GM23248 (cell line): ENCODE measurements at places on chromosomes 5 and 9.

DNA sequence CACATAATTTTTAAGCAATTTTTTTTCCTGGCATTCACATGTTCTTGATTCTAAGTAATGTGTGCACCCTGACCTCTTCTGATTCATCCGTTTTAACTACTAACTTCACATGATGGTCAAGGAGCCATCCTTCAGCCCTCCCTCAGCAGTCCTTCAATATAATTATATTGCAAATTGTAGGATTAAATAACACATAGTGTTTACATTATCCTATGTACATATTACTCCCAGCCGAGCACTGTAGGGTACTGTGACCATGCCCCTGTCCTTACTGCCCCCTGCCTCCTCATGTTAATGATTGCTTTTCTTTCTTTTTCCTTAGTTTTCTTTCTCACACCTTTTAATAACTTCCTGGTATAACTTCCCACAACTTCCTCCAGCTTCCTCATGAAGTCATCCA, 96.3 kb upstream of the FANCC start:
- no peak for DNase-seq

DNA sequence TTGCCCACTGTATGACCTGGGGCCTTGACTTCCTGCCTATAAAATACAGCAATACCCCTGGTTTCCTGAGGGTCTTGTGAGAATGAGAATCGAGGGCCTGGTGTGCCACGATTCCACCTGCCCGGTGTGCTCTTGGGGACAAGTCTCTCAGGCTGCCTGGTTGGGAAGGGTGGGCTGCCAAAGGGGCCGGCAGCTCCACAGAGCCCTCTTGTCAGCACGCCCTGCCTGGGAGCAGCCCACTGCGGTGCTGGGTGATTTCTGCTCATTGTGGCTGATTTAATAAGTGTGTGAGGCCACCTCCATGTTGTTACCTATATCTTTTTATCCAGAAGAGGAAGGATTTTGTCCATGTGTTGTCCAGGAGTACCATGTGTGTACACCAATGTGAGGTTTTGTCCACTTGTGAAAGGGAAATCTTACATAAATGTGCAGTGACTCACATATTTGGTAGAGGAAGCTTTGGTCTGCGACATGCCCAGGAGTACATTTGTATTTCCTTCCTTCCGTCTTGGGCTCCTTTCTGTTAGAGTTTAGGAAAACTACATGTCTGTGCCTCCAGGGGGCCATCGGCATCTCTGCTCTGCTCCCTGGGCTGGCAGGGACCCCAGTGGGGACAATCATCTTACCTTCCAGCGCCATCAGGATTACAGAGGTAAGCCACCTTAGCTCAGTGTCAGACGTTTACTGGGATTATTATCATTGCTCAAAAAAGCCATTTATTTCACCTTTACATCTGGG, 108.6 kb downstream of the PHF2 start:
- DNase-seq: peak; percentile 29

GRCh38 chr5:11563822-11564221, 340.4 kb downstream of the CTNND2 start:
- no peak for DNase-seq

DNA sequence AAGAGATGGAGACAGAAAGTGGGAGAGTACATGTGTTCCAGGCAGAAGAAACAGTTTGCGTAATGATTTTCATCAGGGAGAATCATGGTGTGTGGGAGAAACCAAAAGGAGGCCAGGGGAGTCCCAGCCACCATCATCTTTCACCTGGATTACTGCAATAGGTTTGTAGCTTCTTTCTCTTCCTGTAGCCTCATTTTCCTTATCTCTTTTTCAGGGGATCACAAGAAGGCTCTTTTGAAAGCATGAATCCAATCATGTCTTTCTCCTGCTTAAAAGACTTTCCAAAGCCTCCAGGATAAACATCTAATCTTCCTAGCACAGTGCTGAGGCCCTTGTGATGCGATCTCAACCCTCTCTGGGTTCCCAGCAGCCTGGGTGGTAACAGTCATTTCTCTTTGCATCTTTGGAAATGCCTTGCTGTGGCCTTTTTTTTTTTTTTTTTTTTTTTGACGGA, 10.3 kb upstream of the GPBP1 start:
- no peak for DNase-seq

- DNase-seq: peak; percentile 98
These were observed 24.4 kb downstream of the SKIC3 start for GRCh38 chr5:95530416-95530815.

GRCh38 chr5:150568663-150569062, 60.7 kb downstream of the NDST1 start:
- DNase-seq: no peak

- DNase-seq: no peak
These were observed 11.2 kb upstream of the GFPT2 start for GRCh38 chr5:180364306-180364856.

DNA sequence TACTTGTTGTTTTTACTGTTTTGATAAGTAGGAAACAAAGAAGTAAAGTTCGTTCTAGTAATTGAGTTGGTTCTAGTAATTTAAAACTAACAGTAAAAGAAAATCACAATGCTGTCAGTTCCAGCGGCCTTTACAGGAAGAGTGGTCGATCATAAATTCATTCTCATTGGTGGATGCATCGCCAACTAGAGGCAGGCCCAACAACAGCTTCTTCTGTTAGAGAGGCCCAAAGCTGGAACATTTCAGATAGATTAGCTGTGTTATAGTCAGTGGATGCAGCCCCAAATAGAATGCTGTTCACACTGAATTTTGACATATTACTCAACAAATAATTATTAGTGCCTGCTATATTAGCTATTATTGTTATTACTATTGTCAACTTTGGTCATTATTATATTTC, 80.8 kb downstream of the ARRDC3 start:
- peak; percentile 17 for DNase-seq

- no peak for DNase-seq
These were observed 503 bp downstream of the SEMA4D start for GRCh38 chr9:89497257-89497963.

DNA sequence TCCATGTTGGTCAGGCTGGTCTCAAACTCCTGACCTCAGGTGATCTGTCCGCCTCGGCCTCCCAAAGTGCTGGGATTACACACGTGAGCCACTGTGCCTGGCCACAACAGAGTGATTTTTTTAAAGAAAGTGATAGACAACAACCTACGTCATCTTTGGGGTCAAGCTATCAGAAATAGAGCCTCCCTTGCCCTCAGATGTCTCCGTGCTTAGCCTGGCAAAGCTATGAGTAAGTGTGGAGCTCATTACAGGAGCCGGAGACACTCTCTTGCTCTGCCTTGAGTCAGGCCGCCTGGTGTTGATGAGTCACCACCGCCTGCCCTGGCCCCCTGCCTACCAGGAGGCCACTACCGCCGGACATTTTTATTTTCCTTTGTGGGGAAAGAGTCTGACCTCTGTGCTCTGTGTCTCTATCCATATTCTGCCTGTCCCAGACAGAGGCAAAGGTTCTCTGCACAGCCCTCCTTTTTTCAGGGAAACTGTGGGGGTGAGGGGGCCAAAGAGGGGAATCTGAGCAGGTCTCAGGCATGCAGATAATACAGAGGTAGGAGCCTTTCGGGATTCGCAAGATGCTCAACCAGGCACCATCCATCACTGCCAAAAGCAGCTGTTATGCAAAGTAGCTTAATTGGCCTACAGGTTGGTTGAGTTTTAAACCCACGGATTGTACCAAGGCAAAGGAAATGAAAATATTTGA, 123.7 kb upstream of the CPEB4 start:
- peak; percentile 98 for DNase-seq

DNA sequence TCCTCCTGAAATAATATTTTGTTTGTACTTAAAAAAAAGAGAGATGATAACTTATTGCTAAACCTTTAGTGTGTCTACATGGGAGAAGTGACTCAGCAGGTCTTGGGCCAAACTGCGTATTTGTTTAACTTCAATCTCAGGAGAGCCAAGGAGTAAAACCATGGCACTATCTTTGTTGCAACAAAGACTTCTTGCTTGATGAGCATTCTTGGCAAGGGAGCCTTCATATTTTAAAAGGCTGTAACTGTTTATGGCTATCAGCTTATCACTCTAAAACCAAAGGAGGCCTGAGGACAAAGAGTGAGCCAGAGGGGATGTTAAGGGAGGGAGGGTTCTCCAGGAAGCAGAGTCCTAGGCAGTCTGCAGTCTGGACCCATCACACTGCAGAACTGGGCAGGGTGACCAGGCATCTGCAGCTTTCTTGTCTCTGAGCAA, 216.2 kb upstream of the S1PR3 start:
- peak; percentile 94 for DNase-seq

- DNase-seq: no peak
These were observed 6.5 kb downstream of the STKLD1 start for GRCh38 chr9:133382507-133383141.

DNA sequence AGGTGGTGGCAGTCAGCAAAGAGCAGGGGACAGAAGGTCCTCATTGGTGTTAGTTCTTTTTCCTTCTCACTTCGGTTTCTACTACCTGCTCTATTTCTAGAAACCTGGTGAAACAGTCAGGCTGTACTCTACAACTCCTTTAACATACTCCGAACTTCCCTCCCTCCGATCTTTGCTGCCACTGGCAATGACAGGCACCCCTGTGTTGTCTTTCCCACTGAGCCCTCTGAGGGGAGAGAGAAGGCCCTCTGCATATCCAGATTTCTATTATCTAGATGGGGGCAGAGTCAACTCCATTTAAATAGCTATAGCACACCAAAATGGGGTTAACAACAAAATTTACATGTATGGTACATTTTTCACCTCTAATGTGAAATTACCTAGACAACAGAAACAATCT, 123.7 kb downstream of the CDK5RAP2 start:
- DNase-seq: no peak

DNA sequence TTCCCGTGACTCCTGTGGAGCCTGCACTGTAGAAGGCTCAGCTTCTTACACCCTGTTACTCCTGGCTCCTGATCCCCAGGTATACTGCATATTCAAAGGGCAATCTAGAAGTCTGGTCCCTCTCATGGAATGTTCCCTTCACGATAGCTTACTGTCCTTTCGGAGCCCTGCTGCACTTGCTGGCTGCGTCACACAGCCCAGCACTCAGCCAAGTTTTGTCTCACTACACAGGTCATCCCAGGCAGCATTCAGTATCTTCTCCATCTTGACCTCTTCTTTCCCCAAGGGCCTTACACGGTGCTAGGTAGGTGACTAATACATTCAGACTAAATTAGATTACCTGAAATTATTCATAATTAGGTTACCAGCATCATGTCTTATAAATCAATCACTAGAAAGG, 123.7 kb downstream of the WDR41 start:
- no peak for DNase-seq

GRCh38 chr5:33227746-33228145, 213.0 kb upstream of the TARS1 start:
- no peak for DNase-seq

DNA sequence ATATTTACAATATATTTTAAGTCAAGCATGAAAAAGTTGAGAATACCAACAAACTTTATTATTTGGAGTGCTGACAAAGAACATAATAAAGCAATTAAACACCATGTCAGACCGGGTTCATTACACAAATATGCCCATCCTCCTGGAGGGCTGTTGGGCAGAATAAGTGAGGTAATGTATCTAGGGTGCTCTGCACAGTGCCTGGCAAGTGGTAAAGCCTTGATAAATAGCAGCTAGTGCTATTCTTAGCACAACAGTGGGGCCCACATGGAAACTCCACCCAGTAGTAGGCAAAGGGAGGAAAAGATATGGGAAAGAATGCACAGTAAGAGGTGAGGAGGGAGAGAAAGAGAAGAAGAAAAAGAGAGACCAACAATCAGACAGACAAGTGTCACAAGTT, 97.7 kb downstream of the SLC1A3 start:
- DNase-seq: no peak

DNA sequence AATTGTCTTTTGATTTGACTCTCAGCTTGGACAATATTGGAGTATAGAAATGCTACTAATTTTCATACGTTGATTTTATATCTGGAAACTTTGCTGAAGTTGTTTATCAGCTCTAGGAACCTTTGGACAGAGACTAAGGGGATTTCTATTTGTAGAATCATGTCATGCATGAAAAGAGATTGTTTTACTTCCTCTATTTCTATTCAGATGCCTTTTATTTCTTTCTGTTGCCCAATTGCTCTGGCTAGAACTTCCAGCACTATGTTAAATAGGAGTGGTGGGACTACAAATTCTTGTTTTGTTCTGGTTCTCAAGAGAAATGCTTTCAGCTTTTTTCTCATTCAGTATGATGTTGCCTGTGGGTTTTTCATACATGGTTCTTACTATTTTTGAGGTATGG, 112.8 kb upstream of the CDH12 start:
- DNase-seq: no peak

GRCh38 chr5:38783011-38783561, 62.7 kb upstream of the OSMR start:
- peak; percentile 91 for DNase-seq

GRCh38 chr9:98784831-98785806, 11.2 kb downstream of the ANKS6 start:
- no peak for DNase-seq

- peak; percentile 91 for DNase-seq
These were observed 11.2 kb downstream of the ROPN1L start for GRCh38 chr5:10452768-10453331.

GRCh38 chr5:54691656-54692055, 174.1 kb downstream of the SNX18 start:
- DNase-seq: no peak

DNA sequence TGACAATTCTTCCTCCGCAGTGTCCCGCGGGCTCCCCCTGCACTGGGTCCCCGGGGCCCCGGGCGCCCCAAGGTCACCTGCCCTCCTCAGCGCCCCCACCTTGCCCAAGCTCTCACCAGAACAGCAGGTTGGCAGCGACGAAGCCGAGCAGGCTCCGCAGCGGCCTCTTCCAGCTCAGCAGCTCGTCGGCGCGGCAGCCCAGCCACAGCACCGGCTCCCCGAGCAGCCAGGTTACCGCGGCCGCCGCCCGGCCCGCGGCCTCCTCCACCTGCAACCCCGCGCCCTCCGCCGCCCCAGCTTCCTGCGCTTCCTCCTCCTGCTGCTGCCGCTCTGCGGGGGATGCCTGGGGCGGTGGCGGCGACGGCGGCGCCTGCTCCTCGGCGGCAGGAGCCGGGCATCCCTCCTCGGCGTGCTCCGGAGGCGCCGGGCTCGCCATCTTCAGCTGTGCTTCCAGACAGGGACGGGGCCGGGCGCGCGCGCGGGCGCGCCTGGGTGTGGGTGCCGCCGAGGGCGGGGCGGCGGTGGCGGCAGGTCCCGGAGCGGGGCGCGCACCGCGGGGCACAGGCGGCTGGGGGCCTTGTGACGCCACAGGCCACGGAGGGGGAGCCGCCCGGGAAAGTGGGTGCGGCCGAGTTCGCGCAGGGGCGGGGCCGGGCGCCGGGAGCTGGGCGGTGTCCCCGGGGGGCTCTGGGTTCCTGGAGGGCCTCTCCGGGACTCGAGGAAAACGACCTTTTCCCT, at the start of gene RETREG1:
RETREG1 (minus strand) TSS at position 462 of the 738 bp plus-strand sequence; CDS start at position 436, 26 bp downstream.
- DNase-seq: peak; percentile 51

- DNase-seq: no peak
These were observed 133.7 kb downstream of the GPBP1 start for GRCh38 chr5:57307516-57307915.

DNA sequence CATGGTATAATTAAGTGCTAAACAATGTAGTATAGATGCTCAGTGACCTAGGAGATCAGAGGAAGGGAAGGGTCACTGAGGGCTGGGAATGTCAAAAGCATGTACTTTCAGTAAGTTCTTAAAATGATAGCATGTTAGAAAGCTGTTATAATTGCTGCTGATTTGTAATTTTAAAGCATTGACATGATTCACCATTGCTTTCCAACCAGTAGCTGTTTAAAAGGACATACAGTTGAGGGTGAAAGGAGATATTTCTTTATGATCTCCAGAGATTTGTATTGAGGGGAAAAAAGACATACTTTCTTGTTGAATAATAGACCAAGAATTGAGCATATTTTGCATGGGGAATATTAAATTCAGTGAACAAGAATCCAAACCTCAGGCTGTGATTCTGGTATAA, 1.2 kb upstream of the SLC1A3 start:
- DNase-seq: peak; percentile 35

GRCh38 chr9:87502391-87503221, 4.9 kb downstream of the DAPK1 start:
- no peak for DNase-seq
